NCI-H2227 treated with DMSO at 0.1 percent for 48 hours (cell line): ENCODE measurements at places on chromosomes 1 and 21.

GRCh38 chr1:213997038-213997771 lies 9.4 kb downstream of the PROX1 start:
- DNase-seq: no peak

- no peak for DNase-seq
Measured at GRCh38 chr1:160113407-160113806, 2.2 kb upstream of the ATP1A2 start.

GRCh38 chr1:168917796-168918195 lies 188.7 kb upstream of the ATP1B1 start:
- DNase-seq: peak; percentile 36

- no peak for DNase-seq
Measured at GRCh38 chr1:205259998-205260397, 32.3 kb downstream of the TMCC2 start.

DNA sequence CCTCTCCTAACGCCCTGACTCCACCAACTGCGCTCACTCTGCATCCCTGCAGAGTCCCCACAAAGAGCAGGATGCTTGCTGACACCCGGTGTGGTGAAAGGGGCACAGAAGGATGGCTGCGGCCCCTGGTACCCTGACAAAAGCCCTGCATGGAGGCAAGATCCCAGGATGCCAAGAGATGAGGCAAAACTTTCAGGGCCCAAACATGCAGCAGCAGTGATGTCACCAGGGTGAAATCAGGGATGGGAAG lies 36.6 kb downstream of the SLC9A1 start:
- DNase-seq: no peak

DNA sequence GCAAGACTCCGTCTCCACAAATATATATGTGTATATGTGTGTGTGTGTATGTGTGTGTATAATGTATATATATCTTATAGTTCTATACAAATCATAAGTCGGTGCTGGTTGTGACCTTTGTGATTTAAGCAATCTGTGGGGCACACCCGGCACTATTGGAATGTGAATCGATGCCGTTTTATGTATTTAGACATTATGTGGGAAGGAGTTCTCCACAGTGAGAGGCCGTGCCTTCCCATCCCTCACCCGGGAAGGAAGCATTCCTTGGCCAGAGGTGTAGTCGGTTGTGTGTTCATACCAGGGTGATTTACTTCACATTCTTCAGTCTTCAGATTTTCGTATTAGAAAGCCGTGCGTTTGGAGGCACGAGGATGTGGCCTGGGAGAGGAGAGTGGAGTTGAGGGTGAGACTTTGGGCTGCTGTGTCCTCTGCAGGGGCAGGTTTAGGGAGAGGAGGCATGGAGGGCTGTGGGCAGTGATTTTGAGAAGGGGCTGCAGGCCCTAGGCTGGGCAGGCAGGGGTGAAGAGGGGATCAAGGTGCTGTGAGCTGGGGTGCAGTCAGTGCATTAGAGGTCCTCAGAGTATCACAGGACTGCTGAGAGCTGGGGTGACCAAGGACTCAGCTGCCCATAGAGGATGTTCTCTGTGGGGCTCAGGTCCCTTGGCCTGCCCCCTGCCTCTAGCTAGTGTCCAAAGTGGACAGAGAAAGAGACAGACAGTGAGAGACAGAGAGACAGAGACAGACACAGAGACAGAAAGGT lies 57.7 kb downstream of the TRIM11 start:
- no peak for DNase-seq

DNA sequence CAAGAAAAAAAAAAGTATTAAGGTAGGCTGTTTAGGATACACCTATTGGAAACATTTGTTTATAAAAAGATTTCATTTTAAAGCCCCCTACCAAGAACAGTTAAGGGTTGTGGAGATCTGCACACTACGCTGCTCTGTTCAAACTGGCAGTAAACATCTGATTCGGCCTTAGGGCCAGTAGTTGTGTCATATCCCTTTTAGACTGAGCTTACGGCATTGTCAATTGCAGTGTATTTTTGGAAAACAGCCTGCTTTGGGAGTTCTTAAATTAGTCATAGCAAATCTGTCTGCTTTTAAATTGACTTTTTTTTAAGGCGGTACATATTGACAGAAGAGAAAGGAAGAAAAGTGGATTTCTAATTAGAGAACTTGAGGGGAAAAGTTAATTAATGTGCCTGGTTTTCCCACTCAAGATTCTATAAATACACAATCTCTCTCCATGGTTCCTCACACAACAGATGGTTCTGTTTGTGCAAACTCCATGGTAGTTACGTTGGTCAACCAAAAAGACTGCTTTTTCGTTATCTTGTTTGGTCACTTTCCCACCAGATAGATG lies 1.7 kb upstream of the ELK4 start:
- DNase-seq: no peak

- no peak for DNase-seq
Measured at GRCh38 chr1:221782970-221783369, 41.1 kb upstream of the DUSP10 start.

GRCh38 chr1:39645411-39646043 lies 6.1 kb upstream of the HEYL start:
- DNase-seq: no peak

- DNase-seq: no peak
Measured at GRCh38 chr1:205020466-205020865, 22.5 kb upstream of the CNTN2 start.

- DNase-seq: no peak
Measured at GRCh38 chr1:205062895-205063294, 19.9 kb downstream of the CNTN2 start.

DNA sequence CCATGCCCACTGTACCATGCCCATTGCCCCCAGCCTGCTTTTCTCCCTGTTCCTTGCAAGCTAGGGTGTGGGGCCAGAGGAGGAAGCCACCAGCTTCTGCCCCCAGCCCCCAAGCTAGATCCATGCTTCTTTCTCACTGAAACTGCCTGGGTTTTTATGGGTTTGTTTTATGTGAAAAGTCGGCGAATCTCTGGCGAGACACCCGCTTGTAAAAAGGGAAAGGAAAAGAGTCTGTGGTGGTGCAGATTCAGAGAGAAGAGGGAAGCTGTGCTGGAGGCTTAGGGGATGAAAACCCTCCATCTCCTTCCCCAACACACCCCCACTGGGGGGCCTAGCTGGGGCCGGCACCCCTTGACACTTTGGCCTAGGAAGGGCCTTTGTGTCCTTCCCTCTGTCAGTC lies 26.2 kb downstream of the GRHL3 start:
- no peak for DNase-seq

- DNase-seq: no peak
Measured at GRCh38 chr1:110091791-110092190, 20.5 kb upstream of the UBL4B start.

DNA sequence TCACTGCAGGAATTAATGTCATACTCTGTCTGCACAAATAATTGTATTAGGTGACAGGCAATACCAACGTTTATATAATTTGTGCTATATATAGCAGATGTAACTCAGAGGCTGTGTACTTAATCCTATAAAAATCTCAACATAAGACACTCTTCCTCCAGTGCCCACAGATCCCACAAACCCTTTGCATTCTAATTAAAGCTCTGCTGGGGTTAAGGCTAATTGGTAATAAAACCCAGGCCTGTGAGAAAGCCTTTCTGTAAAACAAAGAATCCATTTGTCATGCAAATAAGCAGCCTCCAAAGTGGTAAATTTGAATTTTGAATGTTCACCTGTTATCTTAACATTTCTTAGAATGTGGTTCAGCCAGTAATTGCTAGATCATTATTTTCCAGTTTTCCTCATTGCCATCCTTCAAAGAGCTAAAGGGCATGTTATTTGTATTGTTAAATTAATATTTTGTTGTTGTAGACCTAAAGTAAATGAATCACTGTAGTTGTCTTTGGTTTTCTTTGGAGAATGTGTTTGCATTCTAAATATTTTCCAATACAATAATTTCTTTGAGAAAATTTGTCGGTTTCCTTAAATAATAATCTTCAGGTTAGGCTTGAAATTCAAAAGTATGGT lies 46.3 kb upstream of the PRDX6 start:
- DNase-seq: no peak

GRCh38 chr1:44276901-44277300 lies 63.6 kb downstream of the DMAP1 start:
- DNase-seq: no peak

DNA sequence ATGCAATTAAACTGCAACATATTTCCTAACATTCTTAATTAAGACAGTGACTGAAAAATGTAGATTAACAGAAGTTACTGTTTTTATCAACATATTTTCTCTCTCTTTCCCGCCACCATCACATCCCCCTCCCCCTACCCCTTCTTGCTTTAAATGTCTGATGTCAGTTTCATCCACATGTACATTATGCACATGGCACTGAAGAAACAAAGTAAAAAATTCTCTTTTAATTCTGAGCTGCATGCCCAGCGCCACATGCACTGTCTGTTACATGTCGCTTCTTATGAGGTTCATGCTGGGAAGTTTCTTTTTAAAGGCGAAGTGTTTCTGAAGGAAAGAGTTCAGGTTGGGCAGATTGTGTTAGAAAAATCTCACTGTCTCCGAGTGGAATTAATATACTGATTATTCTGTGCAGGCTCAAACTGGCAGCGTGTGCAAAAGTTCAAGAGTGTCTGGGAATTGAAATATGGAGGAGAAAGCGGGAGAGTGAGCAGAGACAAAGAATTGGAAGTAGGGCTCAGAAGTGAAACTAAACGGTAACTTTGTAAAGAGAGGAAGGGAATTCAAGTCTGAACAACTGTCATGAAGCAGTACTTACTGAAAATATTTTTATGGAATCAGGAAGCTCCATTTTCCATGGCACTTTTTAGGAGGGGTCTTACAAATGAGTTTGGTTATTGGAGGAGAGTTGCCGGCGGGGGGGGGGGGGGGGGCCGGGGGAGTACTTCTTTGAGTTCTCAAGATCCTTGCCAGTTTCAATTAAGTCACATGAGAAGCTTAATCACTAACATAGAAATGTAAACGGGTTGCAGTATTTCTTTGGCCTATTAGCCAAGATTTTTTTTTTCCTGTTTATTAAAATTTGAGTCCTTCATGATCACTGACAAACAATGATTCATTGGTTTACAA lies 217.6 kb downstream of the SDCCAG8 start:
- DNase-seq: no peak

- no peak for DNase-seq
Measured at GRCh38 chr1:79551321-79551720, 544.8 kb upstream of the ADGRL4 start.

DNA sequence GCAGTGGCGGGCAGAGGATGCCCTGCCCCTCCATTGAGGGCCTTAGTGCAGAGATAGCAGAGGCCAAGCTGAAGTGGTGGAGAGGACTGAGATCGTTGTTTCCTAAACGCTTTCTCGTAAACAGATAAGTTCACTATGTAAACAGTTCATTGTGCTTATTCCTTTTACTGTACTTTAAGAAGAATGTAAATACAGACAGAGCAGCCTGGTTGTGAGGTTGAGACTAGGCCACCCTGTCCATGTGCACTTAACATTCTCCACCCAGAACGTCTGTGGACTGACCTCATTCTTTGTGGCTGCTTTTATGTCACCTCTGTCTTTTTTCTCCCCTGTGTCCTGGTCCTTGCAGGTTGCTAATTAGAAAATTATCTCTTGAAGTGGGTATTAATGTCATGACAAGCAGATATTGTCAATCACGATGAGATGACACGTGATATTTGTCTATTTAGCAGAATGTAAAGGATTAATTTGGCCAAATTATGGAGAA lies 8.5 kb downstream of the CENPS start:
- DNase-seq: peak; percentile 28

GRCh38 chr1:246319083-246319714 lies 187.9 kb downstream of the SMYD3 start:
- no peak for DNase-seq

GRCh38 chr1:239347776-239348175 lies 38.6 kb upstream of the CHRM3 start:
- no peak for DNase-seq

DNA sequence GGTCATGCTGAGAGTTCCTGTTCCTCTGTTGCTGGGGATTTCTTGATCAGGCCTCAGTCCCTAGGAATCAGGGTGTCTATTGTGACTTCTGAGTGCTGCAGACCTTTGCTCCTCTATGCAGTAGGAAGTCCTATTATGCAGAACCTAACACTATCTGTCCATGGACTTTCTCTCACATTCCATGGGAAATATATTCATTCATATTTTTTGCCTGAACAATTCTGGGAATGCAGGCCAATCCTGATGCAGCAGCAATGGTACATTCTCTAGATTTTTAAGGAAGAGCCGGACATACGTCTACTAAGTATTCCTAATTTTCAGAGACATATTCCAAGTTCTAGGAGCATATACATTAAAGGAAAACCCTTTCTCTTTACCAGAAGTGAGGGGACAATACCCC lies 61.1 kb upstream of the C1orf87 start:
- DNase-seq: no peak

DNA sequence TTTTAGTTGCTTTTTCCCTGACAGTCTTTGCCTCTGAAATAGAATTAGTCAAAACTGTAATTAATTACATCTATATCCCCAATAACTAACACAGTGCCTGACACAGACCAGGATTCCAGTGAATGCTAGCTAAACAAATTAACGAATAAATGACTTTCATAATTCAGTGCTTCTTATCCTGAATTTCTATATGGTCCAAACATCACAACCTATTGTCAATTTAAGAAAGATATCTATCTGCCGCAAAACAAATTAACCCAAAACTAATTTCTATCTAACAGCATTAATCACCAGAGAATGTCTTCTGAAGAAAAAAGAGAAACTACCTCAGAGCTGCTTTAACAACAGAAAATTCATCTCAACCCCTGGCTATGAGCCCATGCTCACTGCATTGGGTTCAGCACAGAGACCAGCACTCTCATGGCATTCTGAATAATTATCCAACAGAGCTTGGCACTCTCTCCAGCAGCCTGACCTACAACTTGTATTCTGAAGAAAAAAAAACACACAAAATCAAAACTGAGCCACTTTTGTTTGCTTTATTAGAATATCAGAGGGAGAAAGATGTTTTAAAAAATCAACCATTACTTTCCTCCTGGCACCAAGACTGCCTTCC lies 547.3 kb upstream of the BEND5 start:
- DNase-seq: no peak

GRCh38 chr1:222167111-222167510 lies 380.8 kb downstream of the HHIPL2 start:
- no peak for DNase-seq

- DNase-seq: no peak
Measured at GRCh38 chr1:208935517-208936187, 647.9 kb upstream of the CAMK1G start.

- peak; percentile 42 for DNase-seq
Measured at GRCh38 chr1:90045853-90046563, 51.1 kb downstream of the ZNF326 start.

- no peak for DNase-seq
Measured at GRCh38 chr21:38422082-38422481, 76.2 kb downstream of the ERG start.

GRCh38 chr1:109396871-109397580 lies 692 bp downstream of the SORT1 start:
- DNase-seq: no peak

DNA sequence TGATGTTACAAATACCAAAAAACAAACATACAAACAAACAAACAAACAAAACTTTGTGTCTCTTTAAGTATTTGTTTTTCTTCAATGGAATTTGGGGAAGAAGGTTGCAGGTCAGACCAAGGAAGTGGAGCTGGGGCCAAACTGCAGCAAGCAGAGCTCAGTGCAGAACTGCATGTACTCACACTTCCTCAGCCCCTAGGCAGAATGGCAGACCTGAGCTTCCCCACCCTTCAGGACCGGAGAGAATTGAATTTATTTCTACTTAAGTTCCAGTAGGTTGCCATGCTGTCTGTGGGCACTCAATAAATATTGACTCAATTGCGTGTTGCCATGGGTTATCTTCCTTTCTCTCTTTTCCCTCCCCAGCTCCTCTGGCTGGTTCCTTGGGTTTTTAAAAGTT lies 173.6 kb downstream of the PTGER3 start:
- no peak for DNase-seq
